ENCODE measurements at places on chromosomes 2 and 18.

DNA sequence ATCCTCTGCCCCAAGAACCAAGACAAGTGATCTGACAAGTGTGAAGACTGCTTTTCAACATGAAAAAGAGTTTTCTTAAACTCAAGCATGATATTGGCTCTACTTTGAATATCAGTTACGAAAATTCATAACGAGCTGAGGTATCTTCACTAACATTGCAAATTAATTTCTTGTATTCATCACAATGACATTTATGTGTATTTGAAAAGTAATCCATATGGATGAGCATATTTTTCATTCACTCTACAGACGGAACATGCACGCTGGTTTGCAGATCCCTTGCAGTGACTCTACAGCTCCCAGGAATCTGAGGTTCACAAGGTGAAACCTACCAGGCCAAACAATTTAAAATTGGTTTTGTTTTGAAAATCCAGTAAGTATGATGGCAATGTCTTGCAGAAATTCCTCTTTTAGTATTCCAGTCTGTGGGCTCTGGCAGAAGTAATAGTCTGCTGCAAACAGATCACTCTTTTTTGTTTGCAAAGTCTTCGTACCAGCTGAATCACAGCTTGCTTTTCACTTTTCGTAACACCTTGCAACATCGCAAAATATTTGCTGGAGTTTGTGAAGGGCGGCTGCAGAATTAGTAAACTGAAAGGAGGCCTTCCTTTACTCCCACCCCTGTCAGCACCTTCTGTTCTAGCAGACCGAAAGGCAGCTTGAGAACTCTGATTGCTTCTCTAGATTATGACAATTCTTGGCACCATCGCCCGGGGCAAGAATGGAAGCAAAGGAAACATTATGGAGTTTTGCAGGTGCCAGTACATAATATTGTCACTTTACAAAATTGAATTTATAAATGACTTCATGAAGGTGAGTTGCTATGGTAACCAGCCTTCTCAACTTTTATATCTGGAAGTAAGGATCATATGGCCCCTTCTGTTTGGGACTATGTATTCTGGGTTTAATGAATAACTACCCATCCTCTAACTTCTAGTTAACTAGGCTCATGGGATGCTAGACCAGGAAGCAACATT lies 168.7 kb downstream of the TMEM247 start:
- no peak for DNase-seq

DNA sequence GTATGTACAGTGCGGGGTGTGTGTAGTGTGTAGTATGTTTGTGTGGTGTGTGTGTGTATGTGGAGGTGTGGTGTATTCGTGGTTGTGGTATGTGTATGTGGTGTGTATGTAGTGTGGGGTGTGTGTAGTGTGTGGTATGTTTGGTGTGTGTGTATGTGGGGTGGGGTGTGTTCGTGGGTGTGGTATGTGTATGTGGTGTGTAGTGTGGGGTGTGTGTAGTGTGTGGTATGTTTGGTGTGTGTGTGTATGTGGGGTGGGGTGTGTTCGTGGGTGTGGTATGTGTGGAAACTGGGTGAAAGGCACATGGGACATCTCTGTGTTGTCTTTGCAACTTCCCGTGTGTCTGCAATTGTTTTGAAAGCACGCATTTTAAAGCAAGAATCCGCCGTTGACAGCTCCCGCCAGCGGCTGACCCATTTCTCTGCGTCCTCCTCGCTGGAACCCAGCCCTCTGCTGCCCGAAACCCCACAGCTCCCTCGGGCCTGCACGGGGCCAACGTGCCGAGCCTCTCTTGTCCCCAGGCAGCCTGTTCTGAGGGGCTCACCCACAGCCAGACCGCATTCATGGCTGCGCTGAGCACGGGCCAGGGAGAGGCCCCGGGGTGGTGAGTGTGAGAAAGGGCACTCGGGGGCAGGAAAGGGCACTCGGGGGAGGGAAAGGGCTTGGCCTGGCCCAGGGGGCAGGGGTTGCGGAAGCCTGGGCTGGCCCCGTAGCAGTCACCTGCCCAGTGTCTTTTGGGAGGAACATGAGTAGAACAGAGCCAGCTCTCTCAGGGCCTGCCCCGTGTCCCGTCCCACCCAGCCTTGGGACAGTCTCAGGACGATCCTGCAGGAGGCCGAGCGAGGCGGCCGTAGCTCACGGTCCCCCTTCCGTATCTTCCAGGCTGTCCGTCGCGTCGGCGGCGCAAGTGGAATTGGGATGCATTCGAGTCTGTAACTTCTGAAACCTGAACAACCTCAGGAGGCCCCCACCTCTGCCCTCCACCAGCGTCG lies 61.4 kb downstream of the TWIST2 start:
- no peak for DNase-seq

GRCh38 chr18:34121200-34121721 lies 103.5 kb downstream of the NOL4 start:
- peak; percentile 70 for DNase-seq

DNA sequence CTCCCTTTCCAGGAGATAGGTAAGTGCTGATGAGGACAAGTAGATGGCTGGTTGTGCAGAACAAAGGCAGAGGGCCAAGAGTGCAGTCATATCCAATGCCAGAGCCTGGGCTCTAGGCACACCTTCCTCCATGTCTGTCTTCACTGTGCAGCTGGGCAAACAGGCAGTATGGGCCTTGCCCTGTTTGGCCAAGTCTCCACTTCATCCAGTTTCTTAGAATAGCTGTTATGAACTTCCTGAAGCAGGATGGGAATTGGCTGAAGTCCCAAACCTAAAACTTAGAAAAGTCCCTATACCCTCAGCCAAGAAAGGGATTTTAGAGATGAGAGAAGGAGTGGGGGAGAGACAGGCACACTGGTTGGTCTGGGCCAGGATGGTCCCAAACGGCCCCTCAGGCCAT lies 37.5 kb upstream of the CYP26B1 start:
- no peak for DNase-seq

- DNase-seq, result peak; percentile 1
These were observed 344.9 kb downstream of the DCDC2C start for GRCh38 chr2:4047961-4048891.

- no peak for DNase-seq
These were observed 65.7 kb downstream of the LRRTM1 start for GRCh38 chr2:80238692-80239469.

DNA sequence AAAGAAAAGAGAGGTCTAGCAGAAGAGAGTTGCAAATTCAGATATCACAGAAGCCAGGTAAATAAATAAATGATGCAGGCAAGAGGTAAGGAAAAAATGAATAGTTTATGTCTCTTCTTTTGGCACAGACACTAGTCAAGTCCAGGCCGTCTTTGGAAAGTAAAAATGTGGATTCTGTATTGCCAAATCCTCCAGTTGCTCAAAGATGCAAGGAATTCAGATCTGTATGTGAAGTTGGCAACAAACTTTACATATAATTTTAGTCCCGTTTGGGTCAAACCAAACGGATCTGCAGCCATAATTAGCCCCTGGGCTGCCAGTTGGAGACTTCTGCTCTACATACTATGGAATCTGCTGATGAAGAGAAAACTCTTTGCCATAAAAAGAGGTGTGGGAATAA lies 200.5 kb upstream of the RND3 start:
- no peak for DNase-seq

GRCh38 chr2:31269087-31269486 lies 35.1 kb downstream of the EHD3 start:
- DNase-seq, result no peak

- DNase-seq, result no peak
These were observed 216.8 kb downstream of the EIPR1 start for GRCh38 chr2:3160751-3161330.

DNA sequence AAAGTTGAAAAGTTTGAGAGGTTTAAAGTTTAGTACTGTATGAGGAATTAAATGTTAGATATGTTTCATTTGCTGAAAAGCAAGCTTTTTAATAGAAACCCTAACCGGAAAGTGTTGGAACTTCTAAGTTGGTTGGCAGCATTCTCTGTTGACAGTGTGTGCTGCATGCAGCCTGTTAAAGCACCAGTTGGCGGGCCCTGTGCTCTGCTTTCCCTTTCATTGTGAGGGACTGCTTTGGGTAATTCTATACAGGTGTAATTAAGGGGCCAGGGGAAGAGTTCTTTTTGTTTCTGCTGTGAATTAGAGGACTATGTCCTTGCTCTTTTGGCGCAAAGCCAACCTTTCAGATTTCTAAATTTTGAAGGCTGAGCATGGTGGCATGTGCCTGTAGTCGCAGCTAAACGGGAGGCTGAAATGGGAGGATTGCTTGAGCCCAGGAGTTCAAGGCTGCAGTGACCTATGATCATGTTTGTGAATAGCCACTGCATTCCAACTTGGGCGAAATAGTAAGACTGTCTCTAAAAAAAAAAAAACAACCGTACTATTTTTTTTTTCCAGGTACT lies 20.1 kb downstream of the PLEKHB2 start:
- DNase-seq, result no peak

GRCh38 chr18:14974088-14974487 lies 226.1 kb downstream of the ANKRD30B start:
- no peak for DNase-seq

GRCh38 chr2:123935405-123935804 lies 89.7 kb upstream of the CNTNAP5 start:
- DNase-seq, result no peak

DNA sequence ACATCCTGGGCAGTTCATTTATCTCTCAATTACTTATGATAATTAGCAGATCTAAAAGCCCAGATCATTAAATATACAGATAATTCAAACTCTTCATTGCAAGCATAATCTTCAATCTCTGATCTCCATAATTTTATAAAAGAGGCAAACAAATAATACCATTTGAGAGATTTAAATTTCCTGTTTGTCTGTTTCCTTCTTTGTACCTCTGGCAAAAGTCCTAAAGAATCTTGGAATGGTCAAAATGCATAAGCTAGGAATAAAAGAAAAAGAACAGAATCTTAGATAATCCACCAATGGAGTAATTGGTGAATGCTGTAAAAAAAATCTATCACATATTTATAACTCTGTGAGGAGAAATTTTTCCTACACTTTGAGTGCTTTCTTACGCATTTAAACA lies 1080.9 kb upstream of the ZEB2 start:
- no peak for DNase-seq

DNA sequence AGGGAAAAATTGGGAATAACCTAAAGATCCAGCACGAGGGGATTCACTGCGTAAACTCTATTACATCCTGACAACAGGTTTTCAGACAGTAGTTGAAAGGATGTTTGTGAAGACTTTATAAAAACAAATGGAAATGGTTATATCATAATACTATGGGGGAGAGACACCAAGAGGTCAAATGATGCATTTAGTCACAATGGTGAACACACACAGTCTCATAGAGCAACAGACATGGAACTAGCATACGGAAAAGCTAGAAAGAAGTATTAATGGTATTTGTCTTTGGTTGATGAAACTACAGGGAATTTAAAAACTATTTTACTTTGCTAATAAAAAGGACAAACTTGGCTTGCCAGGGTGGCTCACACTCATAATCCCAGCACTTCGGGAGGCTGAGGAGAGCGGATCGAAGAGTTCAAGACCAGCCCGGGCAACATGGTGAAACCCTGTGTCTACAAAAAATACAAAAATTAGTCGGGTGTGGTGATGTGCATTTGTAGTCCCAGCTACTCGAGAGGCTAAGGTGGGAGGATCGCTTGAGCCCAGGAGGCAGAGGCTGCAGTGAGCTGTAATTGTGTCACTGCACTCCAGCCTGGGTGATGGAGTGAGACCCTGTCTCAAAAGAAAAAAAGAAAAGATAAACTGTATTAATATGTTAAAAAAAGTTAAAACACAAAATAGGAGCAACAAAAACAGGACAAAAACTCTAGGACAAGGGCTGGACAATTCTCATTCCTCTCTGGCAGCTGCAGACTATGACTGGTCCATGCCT lies 94.8 kb downstream of the MYCN start:
- DNase-seq, result no peak

DNA sequence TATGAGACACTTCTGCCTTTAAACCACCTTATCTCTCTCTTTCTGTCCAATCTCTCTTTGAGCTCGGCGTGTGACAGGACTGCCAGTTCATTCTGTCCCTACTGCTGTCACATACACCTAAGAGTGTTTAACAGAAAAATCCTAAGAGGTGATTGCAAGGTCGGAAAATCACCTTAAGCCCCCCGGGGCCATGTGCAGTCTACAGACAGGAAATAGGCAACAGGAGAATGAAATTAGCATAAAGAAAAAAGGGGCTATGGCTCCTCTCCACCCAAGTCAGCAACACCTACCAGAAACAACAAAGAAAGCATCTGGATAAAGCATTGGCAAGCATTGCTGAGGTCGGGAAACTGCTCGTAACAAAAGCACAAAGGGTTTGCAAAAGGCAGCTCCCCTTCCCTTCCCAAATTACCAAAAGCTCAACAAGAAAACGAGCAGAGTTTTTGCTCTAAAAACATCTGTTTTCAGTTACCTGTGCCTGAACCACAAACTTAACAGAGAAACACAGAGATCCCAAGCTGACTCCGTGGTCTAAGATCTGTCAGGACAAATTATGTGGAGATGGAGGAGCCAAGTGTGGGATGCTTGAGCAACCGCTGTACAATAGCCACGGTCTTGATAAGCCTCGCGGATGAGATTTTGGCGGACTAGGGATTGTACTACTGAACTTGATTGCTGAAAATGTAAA lies 30.4 kb downstream of the ANKRD44 start:
- DNase-seq, result no peak

GRCh38 chr2:9769171-9770005 lies 73.9 kb upstream of the TAF1B start:
- no peak for DNase-seq

DNA sequence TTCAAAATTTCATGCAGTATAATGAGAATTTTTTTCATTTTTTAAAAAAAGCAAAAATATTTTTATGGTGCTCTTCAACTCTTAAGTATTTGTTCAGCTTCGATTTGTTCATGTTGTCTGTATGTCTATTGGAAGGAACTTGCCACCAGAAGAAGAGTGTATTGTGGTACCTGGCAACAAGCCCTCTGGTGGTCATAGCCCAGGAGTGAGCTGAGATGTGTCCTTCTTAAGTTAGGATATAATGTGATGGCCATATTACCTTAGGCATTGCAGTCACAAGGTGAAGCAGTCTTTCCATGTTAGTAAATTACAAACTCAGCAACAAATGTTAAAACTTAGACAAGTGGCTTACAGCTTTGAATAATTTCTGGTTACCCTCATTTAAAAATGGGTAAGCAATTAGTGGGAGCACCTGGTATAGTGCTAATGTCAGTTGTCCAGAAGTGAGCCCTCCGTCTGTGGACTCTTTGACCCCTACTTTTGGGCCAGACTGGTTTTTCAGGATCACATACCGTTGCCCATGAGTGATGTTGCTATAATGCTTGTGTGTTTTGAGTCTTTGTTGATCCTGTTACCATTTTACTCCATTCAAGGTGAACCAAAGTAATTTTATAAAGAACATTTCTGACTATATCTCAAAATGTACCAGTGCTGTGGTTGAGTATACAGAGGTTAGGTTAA lies 57.4 kb downstream of the MYO1B start:
- DNase-seq, result no peak

DNA sequence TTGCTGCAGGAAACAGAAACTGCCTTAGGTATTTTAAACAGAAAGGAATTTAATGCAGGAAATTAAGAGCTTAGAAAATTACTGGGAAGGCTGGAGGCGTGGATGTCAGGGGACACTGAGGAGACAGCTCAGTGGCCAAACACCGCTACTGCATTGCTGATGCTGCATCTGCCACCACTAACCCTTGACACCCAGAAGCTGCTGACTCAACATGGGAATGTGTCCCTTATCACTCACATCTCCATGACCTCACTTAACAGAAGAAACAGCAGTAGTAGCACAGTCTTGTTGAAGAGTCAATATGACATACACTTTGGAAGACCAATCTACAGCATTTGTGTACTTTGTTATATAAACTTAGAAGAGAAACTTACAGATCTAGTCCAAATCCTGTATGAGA lies 906.1 kb downstream of the SLC4A3 start:
- no peak for DNase-seq

Measured in kidney epithelial cell (primary cell).